ENCODE measurements at places on chromosomes 2 and 18. TPM values are rescaled to one million over a fixed set of nuclear protein-coding genes. Genes with fewer than 3 reads are reported as not detected.

Gene TPRKB
- 78.6 TPM for polyA plus RNA-seq

Gene IL37
- polyA plus RNA-seq: 0.40 TPM

Gene KLHL30
- polyA plus RNA-seq: 0.40 TPM

Gene DPYSL5
- 6.8 TPM for polyA plus RNA-seq

Gene MSTN
- polyA plus RNA-seq: 2.9 TPM

Gene ABCG8
- 0.88 TPM for polyA plus RNA-seq

Gene SCN1A
- 0.13 TPM for polyA plus RNA-seq

Gene LGALSL
- polyA plus RNA-seq: 41.8 TPM

Gene MC2R
- not detected for polyA plus RNA-seq

Gene CRYGD
- not detected for polyA plus RNA-seq

Gene ACTR3
- 168 TPM for polyA plus RNA-seq

GRCh38 chr2:101502095-101502494, 27.2 kb upstream of the RFX8 start:
- no peak for DNase-seq

DNA sequence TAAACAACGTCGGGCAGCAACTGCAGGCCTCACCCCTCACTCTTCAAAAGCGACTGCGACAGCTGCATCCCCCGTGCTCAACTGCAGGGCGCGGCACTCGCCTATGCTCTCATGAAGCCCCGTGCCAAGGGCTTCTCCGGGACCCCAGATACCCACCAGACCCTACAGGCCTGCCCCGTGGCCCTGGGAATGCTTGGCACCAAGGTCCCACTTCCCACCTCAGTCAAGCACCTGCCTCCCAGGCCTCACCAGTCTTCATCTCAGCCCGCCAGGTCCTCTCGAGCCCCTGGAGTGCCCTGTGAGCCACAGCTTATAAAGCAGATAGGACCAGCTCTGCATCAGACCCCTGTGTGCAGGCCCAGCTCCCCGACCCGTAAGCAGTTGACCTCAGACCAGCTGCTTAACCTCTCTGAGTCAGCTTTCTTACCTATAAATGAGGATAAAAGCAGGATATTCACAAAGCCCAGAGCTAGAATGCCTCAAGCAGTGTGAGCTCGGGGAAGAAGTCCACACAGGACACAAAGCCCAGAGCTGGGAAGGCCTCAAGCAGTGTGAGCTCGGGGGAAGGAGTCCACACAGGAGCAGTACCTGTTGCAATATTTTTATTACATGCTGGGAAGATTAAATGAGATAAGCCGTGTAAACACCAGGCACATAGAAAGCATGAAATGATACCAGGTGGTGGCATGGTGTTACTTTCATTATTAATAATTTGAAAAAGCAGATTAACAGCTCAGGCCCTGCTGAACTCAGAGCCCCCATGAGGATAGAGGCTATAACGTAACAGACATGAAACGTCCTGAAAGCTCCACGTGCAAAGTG, 96.9 kb downstream of the HDAC4 start:
- DNase-seq: no peak

DNA sequence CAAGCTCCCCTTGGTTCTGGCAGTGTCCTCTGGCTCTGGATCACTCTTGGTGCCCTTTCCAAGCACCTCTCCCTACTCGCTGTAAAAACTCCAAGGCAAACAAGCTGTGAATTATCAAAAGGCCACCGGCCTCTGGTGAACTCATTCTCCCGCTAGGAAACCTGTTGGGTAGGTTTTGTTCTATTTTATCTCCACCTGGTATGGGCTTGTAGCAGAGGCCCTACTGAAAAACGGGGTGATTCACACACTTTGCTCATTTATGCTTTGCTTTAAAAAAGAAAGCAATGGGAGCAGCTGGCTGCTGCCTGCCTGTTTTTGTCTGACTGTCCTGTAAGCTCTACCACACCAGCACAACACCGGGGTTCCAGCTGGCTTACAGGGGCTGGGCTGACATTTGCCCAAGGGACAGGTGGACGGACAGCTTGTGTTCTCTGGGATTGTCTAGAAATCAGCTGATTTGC, 56.8 kb downstream of the SH3BP4 start:
- no peak for DNase-seq

GRCh38 chr2:227320305-227321094, 4.6 kb upstream of the MFF start:
- DNase-seq: no peak

- no peak for DNase-seq
Observed at GRCh38 chr18:3952031-3952430, 502.1 kb downstream of the TGIF1 start.

DNA sequence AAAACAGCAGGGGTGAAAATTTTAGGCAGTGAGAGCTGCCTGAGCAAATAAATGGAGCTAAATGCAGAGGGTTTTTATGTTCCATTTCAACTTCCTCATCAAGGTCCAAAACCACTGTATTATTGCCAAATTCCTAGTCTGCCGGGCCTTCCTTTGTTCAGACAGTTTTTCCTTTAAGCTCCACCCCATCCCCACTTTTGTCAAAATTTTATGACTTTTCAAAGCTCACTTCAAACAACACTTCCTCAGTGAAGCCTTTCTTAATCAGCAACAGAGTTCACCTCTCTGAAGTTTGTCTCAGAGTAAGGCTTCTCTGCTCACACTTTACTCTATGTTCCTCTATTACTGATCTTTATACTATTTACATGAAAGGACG, 81.3 kb downstream of the CERKL start:
- no peak for DNase-seq

DNA sequence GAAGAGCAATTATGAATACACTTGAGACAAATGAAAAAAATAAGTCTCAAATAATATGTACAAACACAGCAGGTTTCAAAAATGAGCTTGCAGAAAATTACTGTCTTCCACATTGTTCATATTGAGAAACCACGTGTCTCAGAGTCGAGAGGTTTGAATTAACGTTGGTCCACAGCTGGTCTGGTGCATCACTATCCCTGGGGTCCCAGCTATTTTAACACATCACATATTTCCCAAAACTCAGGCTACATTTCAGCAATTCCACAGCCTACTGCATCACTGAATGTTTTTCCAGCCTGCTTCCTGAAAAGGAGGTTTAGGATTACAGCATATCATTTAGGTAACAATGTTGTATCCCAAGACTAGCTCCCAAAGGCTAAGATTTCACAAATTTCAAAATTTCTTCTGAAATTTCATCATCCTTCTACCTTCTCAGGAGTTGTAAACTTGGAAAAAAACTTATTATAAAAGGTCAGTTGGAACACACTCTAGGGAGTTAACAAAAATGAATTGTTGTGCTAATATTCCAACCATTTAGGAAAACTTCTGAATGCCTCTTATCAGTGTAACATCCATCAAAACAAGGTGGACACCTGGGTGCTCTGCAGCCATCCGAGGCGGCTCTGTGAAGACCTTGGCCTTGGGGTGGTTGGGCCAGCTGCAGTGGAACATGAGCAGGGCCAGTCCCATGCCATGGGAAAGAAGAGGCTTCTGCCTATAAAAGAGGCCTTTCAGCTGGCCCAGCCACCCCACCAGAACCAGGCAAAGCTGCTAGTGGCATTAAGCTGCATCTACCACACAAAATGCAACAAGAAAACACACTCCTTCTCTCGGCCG, 198.1 kb upstream of the RBBP8 start:
- no peak for DNase-seq

DNA sequence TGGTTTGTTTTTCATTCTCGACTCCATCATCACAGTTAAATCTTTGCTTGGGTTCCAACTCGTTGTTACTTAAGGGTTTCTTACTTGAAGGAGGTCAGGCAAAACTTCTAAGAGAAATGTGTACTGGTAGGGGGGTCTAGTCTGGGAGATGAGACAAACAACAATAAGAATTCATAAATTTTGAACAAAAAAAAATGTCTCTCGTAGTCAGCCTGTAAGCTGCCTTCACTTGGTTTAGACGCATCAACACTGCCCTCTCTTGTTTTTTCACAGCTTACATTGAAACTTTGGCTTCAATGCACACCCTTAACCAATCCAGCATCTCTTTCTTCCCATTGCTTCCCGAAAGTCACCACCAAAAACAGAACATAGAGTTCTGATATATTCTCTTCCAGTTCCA, 576.4 kb upstream of the PIK3C3 start:
- DNase-seq: peak; percentile 53

DNA sequence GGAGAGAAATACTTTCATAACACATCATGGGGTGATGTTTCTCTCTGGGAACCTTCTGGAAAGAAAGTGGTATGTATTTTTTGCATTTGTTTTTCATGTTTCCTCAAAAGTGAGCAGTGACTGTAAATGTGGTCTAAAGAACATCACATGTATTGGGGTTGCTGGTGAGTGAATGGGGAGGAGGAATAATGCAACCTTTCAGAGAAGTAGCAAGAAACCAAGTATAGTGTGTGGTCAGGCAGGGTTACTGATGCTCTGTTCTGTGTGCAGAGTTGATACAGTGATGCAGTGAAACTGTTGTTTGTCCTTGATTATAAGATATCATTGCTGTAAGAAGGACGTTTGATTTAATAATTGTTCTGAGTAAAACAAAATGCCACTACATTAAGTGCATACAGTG, 24.1 kb downstream of the ADNP2 start:
- DNase-seq: no peak

DNA sequence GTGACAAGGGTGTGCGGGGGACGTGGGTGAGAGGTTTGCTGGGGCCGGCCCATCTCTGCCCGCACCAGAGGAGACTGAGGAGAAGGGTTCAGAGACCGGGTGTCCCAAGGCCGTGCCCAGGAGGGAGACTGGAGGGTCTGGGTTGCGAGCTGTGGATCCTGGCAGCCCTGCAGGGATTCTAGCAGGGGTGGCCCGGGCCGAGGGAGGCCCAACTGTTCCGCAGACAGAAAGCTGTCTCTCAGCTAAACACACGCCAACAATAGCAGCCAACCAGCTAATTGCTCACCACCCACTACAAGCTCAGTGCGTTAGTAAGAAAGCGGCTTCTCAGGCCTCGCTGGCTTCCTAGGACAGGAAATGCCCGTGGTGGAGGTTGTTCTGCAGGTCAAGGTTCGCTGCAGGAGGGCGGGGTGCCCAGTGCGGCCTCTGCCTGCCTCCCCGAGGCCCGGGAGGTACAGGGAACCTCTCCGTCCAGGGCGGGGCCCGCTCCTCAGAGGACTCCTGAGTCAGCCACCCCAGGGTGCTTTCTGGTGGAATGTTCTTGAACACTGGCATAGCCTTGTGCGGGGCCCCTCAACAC, 282.0 kb upstream of the PXDN start:
- DNase-seq: no peak

DNA sequence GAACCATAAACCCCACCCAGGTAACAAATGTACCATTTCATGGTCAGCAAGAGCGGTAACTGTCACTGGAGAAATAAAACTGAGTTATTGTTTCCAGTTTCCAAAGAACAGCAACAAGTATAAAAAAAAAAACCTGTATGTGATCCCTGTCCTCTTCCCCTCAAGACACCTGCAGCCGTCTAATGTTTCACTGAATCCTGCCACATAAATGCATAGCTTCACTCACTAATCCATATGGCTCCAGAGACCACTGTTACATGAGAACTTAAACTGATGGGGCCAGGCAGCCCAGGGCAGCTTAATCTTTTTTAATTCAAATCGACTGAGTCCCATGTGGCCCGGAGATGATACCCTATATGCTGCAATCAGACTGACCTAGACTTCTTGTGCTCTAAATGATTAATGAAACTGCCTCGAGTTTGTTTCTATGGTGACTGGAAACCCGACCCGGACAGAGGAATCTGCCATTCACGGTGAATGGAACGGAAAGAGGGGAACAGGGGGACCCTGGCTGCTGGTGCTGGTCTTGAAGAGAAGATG, 60.9 kb upstream of the SIX2 start:
- peak; percentile 82 for DNase-seq

DNA sequence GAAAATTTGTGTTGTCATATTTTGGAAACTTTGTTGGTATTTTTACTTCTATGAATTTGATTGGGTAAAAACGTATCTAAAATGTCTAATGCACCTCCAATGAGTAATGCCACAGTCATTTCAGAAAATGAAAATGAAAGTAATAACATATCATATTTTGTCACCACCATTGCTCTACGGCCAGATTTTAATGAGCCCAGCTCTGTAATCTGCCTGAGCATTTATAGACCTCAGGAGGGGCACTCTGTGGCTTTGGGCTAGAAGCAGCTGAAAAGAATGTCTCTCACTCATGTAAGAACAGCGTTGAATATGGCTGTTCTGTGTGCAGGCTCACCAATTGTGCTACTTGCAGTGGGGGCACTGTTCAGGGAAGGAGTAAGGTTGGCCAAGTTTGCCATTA, 32.7 kb upstream of the ABCA12 start:
- DNase-seq: no peak

DNA sequence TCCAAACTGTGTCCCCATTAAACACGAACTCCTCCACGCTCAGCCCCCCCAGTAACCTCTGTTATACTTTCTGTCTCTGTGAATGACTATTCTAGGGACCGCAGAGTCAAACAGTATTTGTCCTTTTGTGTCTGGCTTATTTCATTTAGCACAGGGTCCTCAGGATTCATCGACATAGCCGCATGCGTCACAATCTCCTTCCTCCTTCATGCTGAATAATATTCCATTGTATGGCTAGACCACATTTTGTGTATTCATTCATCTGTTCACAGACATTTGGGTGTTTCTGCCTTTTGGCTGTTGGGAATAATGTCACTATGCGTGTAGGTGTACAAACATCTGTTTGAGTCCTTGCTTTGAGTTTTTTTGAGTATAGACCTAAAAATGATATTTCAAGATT, 80.9 kb downstream of the SH3RF3 start:
- no peak for DNase-seq

DNA sequence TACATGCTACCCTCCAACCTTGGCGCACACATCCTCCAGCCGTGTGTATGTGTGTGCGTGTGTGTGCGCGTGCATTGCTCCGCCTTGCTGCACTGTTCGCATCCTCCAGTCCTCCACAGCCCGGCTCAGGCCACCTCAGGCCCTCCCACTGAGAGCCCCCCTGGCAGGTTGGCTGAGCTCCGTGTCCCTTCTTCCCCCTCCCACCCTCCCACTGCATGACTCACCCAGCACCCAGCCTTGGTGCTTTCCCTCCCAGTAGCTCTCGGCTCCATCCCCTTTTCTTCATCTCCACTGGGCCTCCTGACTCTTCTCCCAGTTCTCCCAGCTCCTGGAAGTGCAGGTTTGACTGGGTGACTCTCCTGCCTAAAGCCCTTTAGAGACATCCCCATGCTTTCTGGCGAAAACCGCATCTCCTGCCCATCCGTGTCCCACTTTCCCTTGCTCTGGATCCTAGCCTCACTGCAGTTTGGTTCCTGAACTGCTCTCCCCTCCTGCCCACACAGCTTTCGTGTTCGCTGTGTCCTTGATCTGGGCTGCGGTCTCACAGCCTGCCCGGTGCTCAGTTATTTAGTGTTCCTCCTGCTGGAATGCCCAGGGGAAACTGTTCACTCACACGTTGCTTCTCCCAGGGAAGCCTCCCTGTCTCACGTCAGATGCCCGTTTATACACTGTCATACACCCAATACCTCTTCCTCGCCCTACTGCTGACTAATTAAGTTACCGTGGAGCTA, 4.9 kb downstream of the TMEM177 start:
- DNase-seq: peak; percentile 37
